ENCODE measurements at places on chromosomes 2 and 18.

- no peak for DNase-seq
These were observed 38.4 kb upstream of the MBP start for GRCh38 chr18:77170890-77171410.

GRCh38 chr2:230205034-230205433 lies 14.8 kb downstream of the SP110 start:
- DNase-seq = peak; percentile 44

DNA sequence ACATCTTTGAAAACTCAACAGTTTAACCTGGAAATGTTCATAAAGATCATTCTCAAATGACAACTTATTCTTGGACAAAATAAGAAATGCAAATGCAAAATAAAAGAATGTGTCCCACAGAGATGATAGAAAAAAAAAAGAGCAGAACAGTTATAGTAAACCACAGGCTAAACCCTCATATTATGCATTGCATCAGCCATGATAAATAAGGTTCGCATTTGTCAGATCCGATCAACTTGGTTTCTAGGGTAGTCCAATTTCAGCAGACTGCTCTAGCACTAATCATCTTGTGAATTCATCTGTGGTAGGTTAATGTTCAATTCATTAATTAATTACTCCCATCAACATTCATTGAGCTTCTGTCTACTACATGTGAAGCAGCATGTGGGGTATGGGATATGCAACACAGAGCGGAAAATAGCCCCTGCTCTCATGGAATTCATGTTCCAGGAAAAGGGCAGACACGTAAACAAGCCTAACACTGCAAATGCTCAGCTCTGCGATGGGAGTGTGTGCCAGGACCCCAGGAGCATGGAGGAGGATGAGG lies 316.2 kb upstream of the REV1 start:
- no peak for DNase-seq

- no peak for DNase-seq
These were observed 11.3 kb downstream of the GATA6 start for GRCh38 chr18:22180722-22181121.

DNA sequence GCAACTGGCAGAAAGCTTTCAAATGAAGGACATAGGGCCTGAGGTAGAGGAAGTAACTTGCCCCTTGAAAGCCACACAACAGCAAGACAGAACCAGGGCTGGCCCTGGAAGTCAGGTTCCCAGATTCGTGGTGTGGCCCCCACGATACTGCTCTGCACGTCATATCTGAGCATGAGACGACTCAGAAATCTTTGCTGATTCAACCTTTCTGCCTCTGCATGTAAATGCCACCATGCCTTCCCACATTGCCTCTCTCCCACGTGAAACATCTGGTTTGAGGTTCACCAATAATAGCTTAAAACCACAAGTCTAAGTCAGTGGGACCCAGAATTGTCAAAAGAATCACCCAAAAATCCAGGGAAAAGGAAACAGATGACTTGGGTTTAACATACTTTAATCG lies 214.0 kb upstream of the TRIB2 start:
- no peak for DNase-seq

- no peak for DNase-seq
These were observed 26.9 kb downstream of the EFEMP1 start for GRCh38 chr2:55896633-55897032.

GRCh38 chr2:158043181-158043948 lies 58.3 kb upstream of the UPP2 start:
- no peak for DNase-seq

- no peak for DNase-seq
These were observed 286.6 kb downstream of the RIT2 start for GRCh38 chr18:42828881-42829280.

GRCh38 chr2:61117534-61117933 lies 44.5 kb upstream of the C2orf74 start:
- no peak for DNase-seq

GRCh38 chr2:200307724-200308545 lies 1.4 kb downstream of the SPATS2L start:
- peak; percentile 28 for DNase-seq

DNA sequence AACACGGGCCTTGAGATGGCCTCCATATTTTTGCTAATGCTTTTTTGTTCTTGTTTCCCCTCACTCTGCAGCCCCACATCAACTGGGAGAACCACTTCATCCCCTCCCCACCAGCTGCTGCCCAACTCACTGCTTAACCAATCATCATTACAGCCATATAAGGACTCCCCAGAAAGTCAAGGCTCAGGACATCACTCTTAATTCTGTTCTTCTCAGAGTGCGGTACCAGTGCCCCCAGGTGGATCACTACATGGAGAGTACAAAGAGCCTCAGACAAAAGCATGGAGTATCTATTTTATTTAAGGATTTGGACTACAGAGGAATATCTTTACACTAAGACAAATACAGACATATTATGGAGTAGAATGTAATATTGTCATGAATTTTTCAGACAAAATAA lies 340.6 kb downstream of the PAX3 start:
- DNase-seq = peak; percentile 8

- peak; percentile 10 for DNase-seq
These were observed 115.1 kb downstream of the CAPN13 start for GRCh38 chr2:30691948-30692828.

DNA sequence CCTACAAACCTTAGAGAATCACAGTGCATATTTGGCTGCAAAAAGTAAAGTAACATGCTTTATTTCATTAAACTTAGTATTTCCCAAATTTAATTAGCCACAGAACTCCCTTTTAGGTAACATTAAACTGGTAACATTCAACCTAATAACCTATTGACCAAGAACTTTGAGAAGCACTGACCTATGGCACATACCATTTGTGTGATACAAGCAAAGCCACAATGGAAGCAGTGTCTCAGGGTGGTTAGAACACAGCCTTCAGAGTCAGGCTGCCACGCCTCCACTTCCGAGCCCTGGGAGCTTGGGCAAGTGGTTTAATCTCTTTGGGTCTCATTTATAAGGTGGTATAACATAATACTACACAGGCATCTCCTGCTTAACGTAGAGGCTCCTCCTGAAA lies 301.4 kb downstream of the PDE11A start:
- peak; percentile 67 for DNase-seq

- peak; percentile 50 for DNase-seq
These were observed 91.0 kb upstream of the CCBE1 start for GRCh38 chr18:59787998-59788790.

GRCh38 chr2:7899923-7900322 lies 781.9 kb upstream of the ID2 start:
- no peak for DNase-seq

DNA sequence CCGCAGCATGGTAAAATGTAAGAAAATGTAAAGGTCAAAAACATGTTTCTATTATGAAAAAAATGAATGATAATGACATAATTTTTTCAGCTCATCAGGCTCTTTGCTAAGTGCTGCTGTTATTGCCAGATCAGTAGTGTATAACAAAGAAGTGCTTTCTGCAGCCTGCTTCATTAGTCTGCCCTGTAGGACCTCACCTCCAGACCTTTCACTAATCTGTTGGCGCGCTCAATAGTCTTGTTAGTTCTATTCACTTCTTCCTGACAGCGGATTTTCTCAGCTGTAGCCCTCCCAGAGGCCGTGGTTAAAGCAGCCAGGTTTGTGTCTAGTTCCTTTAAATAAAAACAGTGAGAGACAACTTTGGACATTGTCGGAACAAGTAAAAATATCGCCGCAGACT lies 97.7 kb downstream of the CDCA7 start:
- DNase-seq = no peak

- DNase-seq = no peak
These were observed 12.5 kb upstream of the DAPL1 start for GRCh38 chr2:158782616-158783015.

DNA sequence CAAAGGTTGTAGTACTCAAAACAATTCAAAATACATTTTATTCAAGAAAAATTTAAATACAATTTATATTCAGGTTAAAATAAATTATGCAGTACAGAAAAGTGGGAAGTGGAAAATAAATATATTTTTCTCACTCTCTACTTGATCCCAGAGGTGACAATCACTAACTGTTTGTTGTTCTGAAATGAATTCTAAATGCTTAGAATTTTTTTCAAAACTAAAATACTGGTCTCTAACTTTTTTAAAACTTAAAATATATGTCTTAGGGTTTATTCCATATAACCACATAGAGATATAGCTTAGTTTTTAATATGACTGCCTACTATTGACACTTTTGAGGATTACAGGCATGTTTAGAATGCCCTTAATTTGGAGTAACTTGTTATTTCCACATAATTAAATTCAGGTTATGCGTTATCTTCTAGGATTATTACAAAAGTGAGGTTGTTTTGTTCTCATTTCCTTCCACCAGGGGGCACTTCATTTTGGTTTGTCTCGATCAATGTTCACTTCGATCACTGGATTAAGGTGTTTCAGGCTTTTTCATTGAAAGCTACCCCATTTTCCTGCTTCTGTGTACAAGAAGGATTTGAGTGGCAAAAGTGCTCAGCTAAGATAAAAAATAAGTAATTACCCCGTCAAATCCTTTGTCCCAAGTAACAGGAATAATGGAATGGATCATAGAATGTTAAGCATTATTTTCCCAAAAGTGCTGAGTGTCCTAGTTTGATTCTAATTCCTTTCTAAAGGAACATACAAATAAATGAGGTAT lies 27.1 kb upstream of the TFPI start:
- DNase-seq = peak; percentile 53

DNA sequence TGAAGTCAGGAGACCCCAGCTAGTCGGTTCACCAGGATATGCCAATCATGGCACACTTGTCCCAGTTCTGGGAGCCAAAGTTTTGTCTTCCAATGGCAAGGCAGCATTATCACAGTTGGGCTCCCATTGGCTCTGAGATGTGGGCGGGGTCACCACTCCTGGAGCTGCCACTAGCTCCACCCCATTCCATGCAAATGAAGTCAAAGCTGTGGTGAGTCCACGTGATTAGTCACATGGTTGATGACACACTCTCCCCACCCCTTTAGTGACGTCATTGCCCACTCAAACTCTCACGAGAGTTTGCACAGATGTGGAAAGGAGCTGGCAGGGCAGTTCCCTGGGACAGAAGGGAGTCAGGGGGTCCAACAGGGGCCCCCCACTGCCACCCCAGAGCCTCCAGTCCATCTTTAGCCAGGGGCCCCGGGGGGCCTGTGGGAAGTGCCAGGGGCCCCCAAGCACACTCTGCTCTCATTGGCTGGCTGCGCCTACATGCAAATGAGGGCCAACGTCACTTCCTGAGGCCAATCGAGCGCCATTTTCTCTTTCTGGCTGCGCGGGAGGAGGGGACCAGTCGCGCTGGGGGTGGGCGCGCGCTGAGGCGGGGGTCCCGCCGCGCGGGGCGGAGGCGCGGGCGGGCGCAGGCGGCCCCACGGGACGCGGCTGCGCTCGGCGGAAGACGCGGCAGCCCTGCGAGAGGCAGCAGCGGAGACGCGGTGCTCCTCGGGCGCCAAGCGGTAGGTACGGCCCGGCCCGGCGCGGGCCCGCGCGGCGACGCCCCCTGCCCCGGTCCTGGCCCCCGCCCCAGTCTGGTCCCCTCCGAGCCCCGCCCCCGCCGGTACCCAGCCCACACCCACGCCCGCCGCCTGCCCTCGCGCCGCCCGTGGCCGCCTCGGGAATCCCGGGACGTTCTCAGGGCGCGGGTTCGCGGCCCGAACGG lies at the start of gene ADNP2:
Gene ADNP2 (plus strand): TSS at position 524 of the 937 bp plus-strand sequence. CDS start 8,281 bp downstream, outside the sequence.
- DNase-seq = peak; percentile 96

DNA sequence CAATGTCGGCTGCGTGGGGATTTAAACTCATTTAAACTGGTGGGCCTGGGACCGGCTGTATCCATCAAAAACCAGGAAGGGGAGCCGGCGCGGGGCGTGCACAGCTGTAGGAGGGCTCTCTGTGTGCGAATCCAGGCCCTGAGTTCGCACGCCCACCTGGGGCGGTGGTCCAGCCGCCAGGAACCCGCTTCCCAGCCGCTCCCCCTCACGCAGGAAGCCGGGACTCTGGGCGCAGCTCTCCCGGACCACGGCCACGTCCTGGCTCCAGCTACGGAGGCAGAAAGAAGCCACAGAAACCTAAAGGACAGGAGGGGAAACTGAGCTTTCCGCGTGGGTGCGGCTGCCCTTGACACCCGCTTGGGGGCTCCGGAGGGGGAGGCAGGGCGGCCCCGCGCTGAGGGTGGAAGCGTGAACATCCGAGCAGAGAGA lies 80.6 kb downstream of the GFPT1 start:
- no peak for DNase-seq

GRCh38 chr2:38873763-38874162 lies 2.0 kb downstream of the DHX57 start:
- no peak for DNase-seq

DNA sequence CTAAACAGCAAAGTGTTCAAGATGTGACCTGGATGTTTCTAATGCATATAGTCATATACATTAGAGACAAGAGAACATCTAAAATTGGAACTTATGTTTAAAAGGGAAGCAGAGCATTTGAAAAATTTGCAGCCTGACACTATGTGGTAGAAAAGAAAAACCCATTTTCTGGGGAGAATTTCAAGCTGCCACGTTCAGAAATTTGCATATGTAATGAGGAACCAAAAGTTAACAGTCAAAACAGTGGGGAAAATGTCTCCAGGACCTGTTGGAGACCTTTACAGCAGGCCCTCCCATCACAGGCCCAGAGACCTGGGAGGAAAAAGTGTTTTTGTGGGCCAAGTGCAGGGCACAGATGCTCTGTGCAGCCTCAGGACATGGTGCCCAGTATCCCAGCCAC lies 8.2 kb upstream of the TMEM18 start:
- DNase-seq = no peak

DNA sequence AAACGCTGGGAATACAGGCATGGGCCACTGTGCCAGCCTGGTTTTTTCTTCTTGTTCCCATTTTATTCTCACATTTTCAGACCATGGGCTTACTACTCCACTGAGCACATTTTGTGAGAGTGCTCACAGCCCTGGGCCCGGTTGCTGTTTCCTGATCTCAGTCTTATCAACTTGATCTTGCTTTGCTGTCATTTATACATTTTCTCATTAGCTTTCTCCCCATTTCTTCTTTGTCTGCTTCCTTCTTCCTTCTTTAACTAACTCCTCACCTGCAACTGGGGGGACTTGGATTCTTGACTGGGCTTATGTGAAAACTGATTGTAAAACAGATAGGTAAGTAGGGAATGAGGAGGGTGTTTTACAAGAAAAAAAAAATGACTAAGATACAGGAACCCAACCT lies 117.3 kb downstream of the PLB1 start:
- peak; percentile 54 for DNase-seq

GRCh38 chr2:172860336-172860707 lies 124.7 kb downstream of the RAPGEF4 start:
- DNase-seq = no peak

DNA sequence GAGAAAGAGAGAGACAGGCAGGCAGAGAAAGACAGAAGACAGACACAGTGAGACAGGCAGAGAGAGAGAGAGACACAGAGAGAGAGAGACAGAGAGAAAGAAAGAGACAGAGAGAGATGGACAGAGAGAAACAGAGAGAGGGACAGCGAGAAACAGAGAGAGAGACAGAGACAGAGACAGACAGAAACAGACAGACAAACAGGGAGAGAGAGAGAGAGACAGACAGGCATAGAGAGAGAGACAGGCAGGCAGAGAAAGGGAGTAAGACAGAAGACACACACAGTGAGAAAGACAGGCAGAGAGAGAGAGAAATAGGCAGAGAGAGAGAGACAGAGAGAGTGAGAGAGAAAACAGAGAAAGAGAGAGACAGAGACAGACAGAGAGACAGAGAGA lies 105.3 kb upstream of the ANKRD30BL start:
- no peak for DNase-seq

GRCh38 chr2:20179755-20180594 lies 45.0 kb downstream of the SDC1 start:
- peak; percentile 95 for DNase-seq

All from kidney tubule cell (primary cell).